ENCODE measurements at places on chromosomes 7 and 10.

- peak; percentile 81 for DNase-seq
These were observed 86.1 kb downstream of the EGFR start for GRCh38 chr7:55104712-55105433.

DNA sequence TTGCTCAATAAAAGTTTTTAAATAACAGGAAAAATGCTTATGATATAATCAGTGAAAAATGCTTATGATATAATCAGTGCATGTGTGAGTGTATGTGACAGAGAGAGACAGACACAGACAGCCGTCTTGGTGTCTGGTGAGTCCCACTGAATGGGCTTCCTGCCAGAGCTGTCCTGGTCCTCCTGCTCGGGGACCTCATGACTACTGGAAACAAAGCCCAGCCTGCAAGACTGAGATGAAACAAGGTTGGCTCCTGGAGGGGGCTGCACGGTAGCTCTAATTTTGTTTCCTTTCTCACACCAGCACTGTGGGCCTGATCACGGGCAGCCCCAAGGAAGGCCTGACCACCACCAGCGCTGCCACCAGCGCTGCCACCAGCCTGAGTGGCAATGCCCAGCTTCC, 57.3 kb downstream of the NRP1 start:
- DNase-seq, result peak; percentile 47

- no peak for DNase-seq
These were observed 57.8 kb upstream of the GDF10 start for GRCh38 chr10:47241946-47242867.

DNA sequence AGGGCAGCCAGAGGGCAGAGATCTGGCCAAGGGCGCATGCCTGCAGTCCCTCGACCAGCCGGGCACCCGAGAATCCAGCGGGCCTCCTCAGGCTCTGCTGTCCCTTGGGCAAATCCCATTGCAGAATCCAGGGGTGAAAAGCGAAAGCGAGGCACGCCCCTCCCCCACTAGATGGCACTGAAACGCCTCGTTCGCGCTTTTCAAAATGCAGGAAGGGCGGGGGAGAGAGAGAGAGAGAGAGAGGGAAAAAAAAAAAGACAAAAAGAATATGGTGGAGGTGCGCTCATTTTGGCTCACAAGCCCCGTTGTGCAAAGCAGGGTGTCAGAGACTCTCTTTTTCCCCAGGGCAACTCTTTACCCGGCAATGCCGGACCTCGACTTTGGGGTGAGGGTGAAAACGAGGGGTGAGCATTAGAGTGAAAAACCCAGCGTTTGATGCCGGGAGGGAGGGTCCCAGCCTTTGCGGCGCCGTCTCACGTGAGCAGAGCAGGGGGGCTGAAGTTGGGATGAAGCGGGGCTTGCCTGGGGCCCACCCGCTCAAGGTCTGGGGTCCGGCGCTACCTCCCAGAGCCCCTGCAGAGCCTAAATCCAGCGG, 2.5 kb upstream of the TMEM178B start:
- DNase-seq, result peak; percentile 57

- peak; percentile 40 for DNase-seq
These were observed 598 bp upstream of the AMZ1 start for GRCh38 chr7:2687338-2687869.

GRCh38 chr7:47763063-47763974, 181.4 kb upstream of the TNS3 start:
- DNase-seq, result peak; percentile 69

DNA sequence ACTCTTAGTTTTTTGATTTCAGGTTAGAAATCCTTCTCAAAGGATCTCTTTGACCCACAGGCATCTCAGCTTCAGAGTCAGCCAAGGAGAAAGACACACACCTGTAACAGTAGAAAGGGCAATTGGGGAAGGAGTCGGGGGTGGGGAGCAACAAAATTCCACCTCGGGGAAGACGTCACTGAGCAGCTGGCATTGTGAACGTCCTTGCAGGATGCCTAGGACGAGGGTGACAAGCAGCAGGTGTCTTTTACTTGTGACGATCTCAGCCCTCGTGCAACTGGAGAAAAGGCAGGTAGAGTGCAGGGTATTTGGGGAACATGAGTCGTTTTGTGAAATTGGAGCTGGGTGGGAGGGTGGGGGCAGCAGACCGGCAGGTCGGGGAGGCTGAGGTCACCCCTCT, 627.0 kb downstream of the ACTR3B start:
- DNase-seq, result no peak

GRCh38 chr10:29414501-29414900, 125.6 kb downstream of the LYZL1 start:
- no peak for DNase-seq

All from astrocyte of the hippocampus (primary cell).